ELR (cell line): ENCODE measurements at places on chromosomes 1 and 21.

GRCh38 chr1:56457756-56458375 lies 121.5 kb downstream of the PLPP3 start:
- DNase-seq, result no peak

- peak; percentile 98 for DNase-seq
Measured at GRCh38 chr1:66271216-66271903, 262.6 kb upstream of the SGIP1 start.

DNA sequence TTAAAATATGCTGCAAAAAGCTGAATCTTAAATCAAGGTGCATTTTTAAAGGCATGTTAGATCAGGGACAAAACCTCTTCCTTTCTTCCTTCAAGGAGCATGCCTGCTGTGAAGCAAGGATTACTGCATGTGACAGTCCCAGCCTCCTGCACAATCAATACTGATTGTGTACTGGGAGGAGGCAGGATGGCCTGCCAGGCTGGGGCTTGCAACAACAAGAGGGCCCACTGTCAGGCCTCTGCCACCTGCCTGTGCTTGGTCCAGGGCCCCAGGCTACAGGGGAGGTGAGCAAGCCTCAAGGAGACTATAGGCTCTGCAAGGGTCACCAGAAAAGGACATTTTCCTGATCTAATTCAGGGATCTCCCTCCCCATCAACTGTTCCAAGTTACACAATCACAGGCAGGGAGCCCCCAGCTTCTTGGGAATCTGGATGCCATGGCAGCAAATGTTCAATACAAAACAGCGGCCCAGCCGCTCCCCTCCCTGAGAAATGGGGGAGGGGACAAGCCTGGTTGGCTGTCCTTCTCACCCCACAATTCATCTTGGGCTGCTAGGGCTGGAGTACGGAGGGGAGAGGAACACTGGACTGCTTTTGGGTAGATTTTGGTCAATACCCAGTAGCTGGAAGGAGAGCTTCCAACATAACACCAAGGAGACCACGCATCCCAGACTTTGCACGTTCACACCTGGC lies 76.7 kb downstream of the SSBP3 start:
- DNase-seq, result no peak

GRCh38 chr1:78996791-78997190 lies 9.7 kb downstream of the ADGRL4 start:
- no peak for DNase-seq

- no peak for DNase-seq
Measured at GRCh38 chr1:108685529-108685928, 6.6 kb upstream of the PRPF38B start.

- DNase-seq, result no peak
Measured at GRCh38 chr1:186146974-186147373, 228.1 kb downstream of the TPR start.

DNA sequence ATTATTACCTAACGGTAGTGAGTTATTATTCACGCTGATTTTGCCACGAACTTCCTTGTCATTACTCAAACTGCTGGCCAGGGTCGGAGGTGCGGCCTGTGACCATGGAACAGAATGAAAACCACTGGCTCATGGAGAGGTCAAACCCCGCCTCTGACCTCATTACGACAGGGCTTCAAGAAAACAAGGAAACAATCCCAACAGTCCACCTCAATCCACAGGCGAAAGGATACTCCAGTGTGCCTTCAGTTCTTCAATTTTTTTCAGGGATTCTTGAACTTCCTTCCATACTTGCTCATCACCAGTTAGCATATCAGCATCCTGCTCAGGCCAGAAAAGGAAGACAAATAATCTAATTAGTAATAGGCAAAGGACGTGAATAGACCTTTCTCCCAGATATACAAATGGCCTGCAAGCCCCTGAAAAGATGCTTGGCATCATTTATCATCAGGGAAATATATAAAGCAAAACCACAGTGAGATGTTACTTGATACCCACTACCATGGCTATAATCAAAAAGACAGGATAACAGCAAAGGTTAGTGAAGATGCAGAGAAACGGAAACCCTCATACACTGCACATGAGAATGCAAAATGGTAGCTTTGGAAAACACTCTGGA lies 643.4 kb downstream of the SMYD3 start:
- peak; percentile 20 for DNase-seq

DNA sequence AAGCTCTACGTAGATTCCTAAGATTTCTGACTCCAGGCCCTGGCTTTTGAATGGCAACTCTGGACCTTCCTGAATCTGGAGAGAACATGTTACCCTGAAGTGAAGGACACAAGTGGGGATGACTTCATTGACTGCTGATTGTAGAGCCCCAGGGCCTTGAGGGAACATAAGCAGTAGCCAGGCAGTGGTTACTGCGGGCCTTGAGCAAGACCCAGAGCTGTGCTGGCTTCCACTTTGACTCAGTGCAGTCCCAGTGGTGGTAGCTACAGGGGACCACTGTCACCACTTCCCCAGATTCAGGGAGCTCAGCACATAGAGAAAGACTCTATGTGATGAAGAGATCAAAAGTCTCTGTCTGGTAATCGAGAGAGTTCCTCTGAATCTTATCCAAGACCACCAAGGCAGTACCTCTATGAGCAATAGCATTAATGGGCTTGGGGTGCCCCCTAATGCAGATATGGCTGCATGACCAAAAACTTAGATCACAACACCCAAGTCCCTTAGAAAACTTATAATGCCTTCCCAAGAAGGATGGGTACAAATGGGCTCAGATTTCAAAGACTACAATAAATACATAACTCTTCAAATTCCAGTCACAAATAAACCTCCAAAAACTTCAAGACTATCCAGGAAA lies 1278.3 kb downstream of the AMY1C start:
- no peak for DNase-seq

DNA sequence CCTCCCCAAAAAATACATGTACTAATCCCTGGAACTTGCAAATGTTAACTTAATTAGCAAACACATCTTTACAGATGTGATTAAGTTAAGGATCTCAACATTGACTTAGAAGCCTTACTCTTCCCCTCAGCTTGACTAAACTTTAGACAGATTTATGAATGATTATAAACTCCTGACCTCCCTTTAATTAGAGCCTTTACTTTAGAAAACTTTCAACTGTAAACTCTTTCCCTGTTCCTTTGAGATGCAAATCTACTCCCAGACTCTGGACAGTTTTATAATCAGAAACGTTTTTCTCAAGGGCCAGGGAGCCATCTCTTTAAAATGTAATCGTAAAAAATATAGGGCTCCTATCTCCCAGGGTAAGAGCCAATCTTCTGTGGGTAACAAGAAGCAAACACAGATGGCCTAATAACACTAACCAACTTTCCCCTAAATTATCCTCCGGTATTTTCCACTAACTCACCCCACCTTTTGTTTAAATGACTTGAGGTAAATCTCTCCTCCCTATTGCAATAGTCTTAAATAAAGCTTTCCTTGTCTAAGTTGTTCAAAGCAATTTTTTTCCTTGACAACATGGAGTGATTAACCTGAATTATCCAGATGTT lies 284.1 kb downstream of the BRINP3 start:
- no peak for DNase-seq
